Esophagus muscularis mucosa (tissue), 4 donors: ENCODE measurements at places on chromosomes 1 and 21. TPM values are rescaled to one million over a fixed set of nuclear protein-coding genes. Genes with fewer than 3 reads are reported as not detected.

The LRRC8B gene
- 9.2 TPM for total RNA-seq

The SELE gene
- 1.7 TPM for total RNA-seq

DNA sequence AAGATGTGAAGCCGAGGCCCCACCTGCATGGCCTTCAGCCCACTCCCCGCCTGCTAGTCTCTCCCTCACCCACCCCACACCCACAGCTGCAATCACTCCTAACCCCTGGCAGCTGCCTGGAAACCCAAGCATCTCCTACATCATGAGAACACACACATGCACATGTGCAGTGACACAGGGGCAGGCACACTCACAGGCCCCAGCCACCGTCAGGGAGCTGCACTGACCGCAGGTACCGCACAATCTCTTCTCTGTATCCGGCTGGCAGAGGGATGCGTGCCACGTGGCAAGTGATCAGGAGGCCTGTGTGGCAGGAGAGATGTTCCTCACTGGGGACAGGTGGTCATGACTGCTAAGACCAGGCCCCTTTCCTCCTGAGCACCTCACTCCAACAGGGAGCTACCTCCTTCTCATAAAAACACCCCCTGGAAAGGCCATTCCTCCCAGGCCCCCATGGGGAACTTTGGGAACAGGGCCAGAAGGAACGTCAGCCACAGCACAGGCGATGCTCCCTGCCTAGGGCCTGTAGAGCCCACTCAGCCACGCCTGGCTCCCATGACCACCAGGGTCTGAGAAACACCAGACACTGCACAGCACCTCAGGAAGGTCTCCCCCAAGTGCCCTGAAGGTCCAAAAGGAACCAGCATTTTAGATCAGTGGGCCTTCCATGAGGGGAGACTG lies 6.0 kb downstream of the LSS start:
- no peak overlapping the region for H3K4me3 ChIP-seq
- peaks cover 32% of the 10 kb centered on the region for H3K36me3 ChIP-seq
- no peaks in the 10 kb centered on the region for H3K27me3 ChIP-seq
- H3K27ac ChIP-seq: no peak overlapping the region
- peaks cover 34% of the 10 kb centered on the region for H3K4me1 ChIP-seq

DNA sequence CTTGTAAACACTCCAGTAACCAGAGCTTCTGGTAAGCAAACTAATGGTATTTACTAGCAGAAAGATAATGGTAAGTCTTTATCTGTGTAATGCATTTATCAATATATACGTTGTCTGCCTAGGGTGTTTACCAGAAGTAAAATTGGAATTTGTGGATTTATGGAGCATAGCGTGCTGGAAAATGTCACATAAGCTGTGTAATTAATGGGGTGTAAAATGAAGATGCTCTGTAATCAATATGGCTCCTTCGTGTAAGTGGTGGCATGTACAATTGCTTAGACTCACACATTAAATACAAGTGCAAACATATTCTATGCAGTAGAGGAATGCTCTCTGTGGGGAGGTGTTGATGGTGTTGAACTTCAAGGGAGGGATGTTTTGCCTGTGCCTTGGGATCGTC lies 62.2 kb upstream of the SRSF10 start:
- DNase-seq: no peak
- no peak overlapping the region for H3K27ac ChIP-seq
- no peaks in the 10 kb centered on the region for H3K36me3 ChIP-seq
- no peaks in the 10 kb centered on the region for H3K27me3 ChIP-seq

DNA sequence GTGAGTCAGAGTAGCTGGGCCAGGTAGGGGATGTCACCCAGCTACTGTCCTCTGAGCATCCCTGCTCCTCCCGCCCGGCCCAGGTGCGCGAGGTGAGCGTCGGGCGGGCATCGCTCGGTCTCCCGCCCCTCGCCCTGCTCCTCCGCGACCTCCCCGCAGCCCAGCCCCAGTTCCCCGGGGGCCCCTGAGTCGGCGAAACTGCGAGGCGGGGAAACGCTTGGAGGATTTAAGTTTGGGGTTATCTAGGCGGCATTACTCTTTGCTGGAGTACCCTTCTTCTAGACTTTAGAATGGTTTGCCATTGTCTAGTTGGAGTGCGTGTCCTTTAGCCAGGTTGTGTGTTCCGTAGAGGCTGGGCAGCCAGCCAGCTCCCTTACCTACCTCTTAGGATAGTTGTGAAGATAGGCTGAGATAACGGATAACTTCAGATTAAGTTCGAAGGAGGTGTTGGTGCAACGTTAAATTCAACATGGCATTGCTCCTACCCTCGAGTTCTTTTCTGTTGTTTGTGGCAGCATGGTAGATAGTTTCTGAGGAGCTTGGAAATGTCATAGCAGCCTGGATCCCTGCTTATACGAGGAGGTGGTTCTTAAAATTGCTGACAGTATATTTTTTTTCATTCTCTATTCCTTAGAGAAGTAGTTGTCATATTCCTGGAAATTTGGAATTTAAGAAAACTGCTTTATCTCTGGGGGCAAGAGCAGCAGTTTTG lies 697 bp downstream of the AGO3 start:
- H3K36me3 ChIP-seq: no peaks in the 10 kb centered on the region
- H3K4me1 ChIP-seq: peaks cover 55% of the 10 kb centered on the region
- no peaks in the 10 kb centered on the region for H3K27me3 ChIP-seq
- H3K4me3 ChIP-seq: peak overlapping the region; percentile 80
- peak; percentile 74 for DNase-seq

GRCh38 chr1:62832276-62832675 lies 48.3 kb downstream of the ATG4C start:
- H3K4me1 ChIP-seq: no peaks in the 10 kb centered on the region
- no peak overlapping the region for H3K27ac ChIP-seq
- no peak for DNase-seq
- H3K36me3 ChIP-seq: peaks cover 16% of the 10 kb centered on the region

DNA sequence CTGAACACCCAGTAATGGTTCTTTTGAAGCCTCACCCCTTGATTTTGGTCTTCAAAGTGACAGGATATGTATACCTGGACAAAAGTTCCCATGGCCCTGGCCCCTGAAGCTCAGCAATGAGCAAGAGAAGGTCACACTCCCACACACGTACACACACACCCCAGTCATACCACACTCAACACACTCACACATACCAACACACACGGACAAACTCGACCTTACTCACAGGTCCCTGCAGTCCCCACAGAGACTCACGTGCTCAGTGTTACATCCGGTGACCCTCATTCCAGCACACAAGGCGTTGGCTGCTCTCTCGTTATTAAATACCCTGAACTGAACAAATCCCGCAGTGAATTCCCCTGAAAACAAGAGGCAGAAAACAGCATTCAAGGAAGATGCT lies 5.9 kb downstream of the ITLN1 start:
- no peaks in the 10 kb centered on the region for H3K36me3 ChIP-seq
- DNase-seq: no peak
- no peaks in the 10 kb centered on the region for H3K27me3 ChIP-seq
- no peak overlapping the region for H3K27ac ChIP-seq
- H3K4me1 ChIP-seq: no peaks in the 10 kb centered on the region
